NCI-H1048 (cell line): ENCODE measurements at places on chromosomes 5 and 9.

- DNase-seq = no peak
Measured at GRCh38 chr9:132541870-132542830, 40.3 kb upstream of the BARHL1 start.

GRCh38 chr5:137128012-137128411 lies 371.1 kb downstream of the SPOCK1 start:
- DNase-seq = no peak

DNA sequence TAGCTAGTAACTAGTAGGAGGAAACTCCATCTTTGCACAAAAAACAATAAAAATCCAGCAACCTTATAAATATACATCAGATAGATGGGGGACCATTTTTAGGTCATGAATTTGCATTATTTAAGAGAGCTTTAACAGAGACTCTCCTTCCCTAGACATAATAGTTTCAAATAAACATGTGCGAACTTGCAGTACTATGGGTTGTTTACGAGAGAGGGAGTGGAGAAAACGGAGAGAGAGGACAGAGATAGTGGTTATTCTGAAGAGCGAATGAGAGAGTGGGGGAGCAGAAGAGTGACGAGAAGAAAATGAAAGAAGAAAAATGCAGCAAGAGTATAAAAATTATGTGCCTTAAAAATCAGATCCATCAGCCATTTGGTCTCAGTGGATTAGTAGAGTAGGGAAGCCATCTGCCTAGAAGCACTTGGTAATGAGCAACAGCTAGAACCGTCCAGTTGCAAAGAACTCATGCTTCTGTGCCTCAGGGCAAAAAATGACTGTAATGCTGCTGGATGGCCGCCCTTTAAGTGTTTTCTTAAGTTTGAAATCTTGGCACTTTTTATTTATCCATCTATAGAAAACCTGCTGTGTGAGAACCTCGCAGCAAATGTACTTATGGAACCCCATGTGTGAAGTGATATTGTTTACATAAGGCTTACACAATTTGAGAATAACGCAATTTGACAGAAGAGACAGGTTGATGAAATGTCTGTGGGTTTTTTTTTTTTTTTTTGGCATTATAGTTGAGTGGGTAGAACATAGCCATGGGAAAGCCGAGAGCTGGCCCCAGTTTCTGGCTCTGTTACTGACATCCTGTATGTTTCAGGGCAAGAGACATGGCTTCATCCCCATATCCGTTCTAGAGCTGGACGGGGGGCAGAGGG lies 95.6 kb upstream of the ZNF608 start:
- DNase-seq = no peak

GRCh38 chr9:30661925-30662324 lies 1722.5 kb upstream of the ACO1 start:
- peak; percentile 87 for DNase-seq

- no peak for DNase-seq
Measured at GRCh38 chr5:65728218-65728617, 6.2 kb downstream of the NLN start.

GRCh38 chr9:134688231-134688630 lies 46.6 kb downstream of the COL5A1 start:
- no peak for DNase-seq

DNA sequence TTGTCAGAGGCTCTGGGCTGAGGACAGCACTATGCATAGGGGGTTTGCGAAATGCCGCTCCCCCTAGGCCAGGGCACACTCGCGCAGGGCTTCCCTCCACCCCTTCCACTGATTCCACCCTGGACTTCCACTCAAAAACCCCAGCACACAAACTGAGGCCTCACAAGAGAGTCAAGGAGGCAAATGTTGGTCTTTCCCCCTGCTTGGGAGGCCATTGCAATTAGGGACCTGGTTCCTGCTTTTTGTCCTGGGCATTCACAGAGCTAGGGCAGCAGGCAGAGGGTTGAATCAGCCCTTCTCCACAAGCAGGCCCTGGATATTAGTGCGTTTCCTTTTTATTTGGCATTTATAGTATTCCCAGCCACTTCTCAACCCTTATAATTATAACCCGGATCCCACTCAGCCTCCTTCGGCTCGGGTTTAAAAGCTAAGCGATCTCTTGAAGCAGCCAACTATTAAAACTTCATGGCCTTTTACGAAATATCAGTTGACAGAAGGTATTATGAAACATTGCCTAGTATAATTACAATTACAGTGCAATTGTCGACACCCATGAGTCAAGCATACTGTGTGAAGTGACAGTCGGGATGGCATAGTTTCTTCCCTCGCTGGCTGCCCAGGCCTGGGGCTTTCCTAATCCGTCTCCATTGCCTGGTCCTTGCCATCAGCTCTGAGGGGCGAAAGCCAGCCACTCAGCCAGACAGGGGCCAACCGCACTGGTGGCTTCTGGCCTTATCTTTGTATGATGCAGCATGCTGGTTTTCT lies 285.5 kb upstream of the MAP3K1 start:
- DNase-seq = no peak

DNA sequence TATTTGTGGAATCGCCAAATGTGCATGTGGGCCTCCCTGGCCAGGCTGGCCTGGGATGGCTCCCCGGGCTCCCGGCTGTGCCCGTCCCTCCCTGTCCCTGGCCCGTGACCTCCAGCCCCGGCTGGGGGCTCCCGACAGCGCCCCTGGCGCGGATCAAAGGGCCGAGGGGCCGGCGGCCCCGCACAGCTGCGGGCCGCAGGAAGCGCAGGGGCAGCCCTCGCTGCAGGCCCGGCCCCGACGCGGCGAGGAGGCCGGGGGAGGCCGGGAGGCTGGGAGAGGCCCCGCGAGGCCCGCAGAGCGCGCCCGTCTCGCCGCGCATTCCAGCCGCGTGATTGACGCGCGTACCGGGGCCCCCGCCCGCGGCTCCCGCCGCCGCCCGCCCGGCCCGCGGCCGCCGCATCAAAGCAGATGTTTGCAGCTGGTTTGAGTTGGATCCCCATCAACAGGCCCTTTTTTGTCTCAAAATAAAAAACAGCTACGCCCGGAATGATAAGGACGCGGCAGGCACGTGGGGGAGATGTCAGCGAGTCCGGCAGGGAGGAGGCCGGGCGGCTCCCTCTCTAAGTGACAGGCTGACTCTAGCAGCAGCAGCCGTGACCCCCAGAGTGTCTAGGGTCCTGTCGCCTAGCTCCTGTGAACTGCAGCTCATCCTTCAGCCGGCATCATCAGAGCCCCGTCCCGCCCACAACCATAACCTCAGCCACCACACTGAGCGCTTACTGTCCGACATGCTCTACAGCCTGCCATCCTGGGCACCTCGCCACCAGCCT lies 69.4 kb downstream of the LMX1B start:
- no peak for DNase-seq

- DNase-seq = no peak
Measured at GRCh38 chr5:95045181-95045965, 239.5 kb downstream of the MCTP1 start.

GRCh38 chr5:97134634-97135033 lies 7.8 kb downstream of the LIX1 start:
- no peak for DNase-seq

- no peak for DNase-seq
Measured at GRCh38 chr5:52735139-52735538, 52.6 kb upstream of the ITGA1 start.

DNA sequence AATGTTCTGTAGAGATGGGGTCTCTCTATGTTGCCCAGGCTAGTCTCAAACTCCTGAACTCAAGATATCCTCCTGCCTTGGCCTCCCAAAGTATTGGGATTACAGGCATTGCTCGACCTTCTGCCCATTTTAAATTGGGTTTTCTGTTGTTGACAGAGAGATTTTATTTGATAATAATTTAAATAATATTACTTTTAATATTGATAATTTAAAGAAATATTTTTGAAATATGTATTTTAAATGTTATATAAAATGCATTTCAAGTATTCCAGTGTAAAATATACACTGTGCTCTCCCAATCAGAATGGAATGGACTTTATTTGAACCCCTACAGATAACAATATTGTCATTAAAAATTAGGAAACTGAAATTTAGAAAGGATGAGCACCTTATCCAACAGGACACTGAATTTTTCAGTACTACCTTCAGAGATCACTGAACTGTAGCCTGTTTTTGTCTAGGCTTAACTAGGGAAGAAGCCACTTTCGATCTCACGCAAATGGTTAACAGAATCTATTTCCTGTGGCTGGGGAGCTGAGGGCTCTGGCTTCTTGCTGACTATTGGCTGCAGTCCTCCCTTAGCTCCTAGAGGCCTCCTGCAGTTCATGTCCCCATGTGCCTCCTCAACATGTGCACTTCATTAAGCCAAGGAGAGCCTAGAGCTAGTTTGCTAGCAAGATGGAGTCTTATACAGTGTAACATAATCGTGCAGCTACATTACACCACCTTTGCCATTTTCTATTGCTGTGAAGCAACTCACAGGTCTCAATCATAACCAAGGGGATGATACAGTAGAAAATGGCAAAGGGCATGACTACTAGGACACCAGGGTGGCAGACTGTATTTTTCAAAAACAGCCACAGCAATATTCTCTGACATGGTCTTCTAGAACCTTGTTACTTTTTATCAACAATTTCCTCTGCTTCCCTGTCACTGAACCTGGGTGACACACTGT lies 150.0 kb downstream of the CDC42SE2 start:
- DNase-seq = no peak

GRCh38 chr5:147791181-147791580 lies 8.7 kb upstream of the JAKMIP2 start:
- no peak for DNase-seq

- no peak for DNase-seq
Measured at GRCh38 chr9:34458959-34459340, 345 bp downstream of the DNAI1 start.

DNA sequence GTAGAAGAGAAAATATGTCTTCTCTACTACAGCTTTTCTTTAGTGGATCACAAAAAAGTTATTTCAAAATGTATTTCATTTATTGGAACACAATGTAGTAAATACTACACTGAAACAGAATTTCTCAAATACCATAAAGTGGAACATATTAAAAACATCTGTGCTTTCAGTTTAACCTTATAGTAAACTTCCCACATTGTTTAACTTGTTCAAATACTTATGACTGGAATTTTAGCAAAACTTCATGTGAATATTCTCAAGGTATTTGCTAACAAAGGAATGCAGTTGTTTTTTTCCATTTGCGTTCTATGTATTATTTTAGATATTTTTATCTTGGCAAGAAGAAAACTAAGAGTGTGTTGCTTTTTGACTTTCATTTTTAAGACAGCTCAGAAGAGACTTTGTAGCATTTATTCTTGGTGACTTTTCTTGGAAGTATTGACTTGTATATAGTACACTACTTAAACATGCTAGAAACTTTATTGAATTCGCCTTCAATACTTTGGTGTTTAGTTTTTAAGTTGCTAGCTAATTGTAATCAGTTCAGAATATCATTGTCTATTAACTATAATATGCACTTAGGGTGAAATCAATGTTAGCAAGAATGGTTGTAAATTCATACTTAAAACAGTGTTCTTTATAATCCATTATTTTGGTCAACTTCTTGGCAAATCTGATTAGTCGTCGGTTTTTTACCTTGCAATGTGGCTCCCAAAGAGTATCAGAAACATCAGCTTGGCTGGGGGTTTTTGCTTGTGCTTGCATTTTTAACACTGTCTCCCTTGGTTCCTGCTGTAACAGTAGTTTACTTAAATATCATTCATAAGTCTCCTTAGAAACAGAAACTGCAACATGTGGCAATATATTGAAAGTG lies 5.0 kb upstream of the RHOBTB3 start:
- DNase-seq = no peak

DNA sequence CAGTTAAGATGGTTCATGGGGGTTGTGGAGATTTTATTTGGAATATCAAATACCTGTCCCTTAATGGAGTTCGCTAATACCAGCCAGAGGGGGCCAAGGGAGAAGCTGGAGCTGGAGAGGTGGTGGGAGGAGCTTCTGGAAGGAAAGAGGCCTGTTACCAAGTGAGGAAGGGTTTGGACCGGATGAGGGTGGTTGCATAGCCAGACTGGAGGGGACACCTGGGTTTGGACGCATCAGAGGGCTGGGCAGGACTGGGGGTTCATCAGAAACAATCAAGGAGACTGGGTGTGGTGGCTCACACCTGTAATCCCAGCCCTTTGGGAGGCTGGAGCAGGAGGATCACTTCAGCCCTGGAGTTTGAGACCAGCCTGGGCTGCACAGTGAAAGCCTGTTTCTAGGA lies 111.8 kb upstream of the IER5L start:
- no peak for DNase-seq

- no peak for DNase-seq
Measured at GRCh38 chr9:101029315-101030085, 973 bp downstream of the PLPPR1 start.

GRCh38 chr5:1436036-1436435 lies 9.2 kb downstream of the SLC6A3 start:
- DNase-seq = no peak

DNA sequence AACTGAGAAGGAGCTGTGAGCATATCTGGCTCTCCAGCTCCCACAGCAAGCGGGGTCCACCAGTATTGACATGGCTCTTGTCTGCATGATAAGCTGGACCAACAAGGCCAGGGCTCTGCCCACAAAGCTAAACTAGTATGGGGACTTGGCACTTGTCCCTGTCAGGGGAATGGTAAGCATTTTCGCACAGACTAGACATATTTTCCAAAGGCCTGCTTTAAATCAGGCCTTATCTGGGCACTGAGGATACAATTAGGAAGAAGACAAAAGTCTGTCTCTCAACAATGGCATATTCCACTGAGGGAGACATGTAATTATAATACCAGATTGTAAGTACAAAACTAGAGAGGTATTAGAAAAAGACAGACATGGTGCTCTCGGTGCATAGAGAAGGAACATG lies 32.1 kb downstream of the CSF2 start:
- no peak for DNase-seq

DNA sequence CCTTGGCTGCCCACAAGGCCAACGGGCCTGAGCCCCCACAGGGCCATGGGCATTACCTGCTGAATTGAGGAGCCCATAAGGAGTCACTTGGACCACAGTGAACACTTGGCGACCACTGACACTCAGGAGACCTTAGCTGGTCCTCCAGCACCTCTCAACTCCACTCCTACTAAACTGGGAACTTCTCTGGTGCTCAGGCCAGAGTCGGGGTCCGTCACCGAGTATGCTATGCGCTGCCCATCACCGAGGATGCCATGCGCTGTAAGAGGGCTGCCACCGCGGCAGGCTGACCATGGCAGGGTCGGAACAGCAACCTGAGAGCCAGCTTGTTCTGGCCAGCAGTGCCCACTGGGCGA lies 600 bp upstream of the SQSTM1 start:
- DNase-seq = no peak

GRCh38 chr5:39624268-39624886 lies 199.6 kb upstream of the DAB2 start:
- DNase-seq = no peak
